Stimulated activated CD4-positive, alpha-beta T cell treated with anti-CD3 and anti-CD28 coated beads, Interleukin-4, amount 100 ng/mL, for 48 hours (primary cell): ENCODE measurements at places on chromosomes 5 and 9.
A peak's percentile ranks its signal among the peaks of the same experiment; 100 is the strongest.

DNA sequence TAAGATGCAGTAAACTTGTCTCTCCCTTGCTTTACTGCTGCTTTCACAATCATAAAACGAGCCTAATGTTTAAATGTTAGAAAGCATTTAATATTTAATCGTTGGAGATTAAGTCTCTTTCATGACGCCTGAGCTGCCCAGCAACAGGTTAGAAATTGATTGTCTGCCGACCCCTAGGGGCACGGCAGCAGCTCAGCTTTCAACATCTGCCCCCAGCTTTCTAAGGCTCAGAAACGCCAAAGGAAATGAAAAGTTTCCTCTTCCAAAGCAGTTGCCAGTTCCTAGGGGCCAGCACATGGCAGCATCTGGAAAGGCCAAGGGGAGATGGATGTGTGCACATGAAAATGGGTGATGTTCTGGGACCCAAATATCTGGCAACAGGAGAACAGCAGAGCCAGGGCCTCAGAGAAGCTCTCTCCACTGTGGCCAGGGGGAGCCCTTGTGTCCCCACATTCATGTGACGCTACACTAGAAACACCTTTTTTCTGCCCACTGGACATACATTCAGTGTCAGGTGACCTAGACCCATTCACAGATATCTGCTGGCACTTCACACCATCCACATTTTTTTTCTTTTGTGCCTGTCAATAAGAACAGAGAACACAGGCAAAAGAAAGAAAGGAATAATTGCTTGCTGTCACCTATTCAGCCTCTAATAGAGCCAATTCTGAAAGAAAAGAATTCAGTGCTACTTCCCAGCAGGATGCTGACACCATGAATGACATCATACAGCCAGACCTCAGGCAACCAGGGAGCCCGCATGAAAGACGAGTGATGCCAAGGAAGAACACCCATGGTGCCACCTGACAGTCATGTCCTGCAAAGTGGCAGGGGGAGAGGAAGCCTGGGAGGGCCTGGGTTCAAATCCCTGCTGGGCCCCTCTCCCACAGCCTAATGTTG, 205.0 kb upstream of the TAS2R1 start:
- no peak for DNase-seq

DNA sequence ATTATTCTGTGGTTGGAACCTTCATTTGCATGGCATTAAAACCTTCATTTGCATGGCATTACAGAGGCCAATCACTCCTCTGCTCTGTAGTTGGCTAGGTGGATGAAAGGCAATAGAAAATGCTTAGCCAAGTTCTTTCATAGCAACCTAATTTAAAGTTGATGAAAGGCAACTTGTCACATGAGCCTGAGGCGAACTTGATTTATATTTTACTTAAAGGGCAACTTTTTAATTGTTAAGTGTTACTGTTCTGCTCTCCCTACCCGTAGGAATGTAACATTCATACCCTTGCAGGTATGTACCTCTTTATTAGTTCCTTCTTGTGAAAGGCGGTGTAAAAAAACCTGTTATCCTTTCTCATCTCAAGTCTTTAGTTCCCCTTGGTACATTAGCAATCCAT, 7.9 kb upstream of the ERMP1 start:
- DNase-seq = no peak

GRCh38 chr9:119369680-119370366, 588 bp upstream of the BRINP1 start:
- no peak for DNase-seq

DNA sequence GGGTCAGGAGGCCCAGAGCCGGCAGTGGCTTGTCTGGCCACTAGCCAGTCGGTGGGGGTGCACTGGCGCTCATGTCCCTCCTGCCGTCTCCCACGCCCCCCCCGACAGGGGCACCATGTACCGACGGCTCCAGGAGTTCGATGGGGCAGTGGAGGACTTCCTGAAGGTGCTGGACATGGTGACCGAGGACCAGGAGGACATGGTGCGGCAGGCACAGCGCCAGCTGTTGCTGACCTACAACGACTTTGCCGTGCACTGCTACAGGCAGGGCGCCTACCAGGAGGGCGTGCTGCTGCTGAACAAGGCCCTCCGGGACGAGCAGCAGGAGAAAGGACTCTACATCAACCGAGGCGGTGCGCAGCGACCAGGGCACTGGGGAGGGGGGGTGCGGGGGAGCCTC, 8.1 kb downstream of the TTC16 start:
- DNase-seq = no peak

DNA sequence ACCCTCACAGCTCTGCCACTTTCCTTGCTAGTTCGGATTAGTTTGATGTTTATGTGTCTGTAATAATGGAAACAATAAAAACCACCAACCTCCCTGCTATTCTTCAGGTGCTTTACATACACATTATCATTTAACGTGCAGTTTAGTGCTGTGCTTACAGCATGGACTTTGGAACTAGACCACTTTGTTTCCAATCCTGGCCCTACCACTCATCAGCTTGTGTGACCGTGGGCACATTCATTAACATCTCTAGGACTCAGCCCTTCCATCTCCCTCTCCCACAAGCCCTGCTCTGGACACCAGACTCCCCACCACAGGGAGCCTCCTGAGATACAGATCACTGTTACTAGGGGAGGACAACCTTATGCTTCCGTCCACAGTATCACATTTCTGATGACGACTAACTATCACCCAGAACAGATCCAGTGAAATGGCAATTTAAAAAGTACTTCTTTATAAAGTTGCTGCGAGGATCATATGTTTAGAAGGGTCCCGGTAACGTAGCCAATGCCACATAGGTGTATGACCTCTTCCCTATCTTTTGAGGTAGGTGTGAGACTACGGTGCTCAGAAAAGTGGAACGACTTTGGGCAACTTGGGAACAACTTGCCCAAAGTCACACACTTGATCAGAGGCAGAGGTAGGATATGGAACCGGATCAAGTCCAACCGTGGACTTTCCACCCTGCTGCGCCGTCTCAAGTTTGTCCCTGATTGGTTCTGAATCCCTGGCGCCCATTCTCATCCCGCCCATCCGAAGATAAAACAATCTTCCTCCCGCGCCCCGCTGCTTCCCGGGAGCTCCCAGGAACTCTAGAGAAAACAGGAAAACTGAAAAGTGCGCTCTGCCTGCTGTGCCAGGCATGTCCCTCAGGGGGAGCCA, 132.4 kb upstream of the NIPBL start:
- DNase-seq = no peak

DNA sequence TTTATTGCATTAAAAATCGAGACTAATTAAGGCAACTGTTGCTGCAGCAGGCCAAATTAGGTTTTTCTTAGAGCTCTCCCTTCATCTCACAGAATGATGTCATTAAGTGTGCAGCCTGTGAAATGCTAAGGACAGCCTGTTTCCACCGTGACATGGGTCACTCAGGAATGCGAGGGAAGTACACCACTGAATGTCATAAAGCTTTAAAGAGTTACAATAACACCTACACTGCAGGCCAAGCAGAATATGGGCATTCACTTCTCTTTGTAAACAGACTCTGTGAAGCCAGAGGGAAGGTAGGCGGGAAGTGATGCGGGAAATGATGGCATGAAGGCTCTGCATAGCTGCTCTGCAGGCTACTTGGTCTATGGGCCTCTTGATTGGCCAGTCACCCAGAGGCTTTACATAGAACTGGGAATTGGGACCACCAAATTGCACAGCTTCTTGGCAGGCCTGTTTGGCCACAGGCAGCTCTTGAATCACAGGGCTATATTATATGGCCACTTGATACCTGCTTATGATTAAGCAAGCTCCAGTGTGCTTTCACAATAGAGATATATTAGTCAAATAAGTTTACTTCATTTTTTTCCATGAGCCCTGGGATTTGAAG, 28.4 kb upstream of the AOPEP start:
- no peak for DNase-seq

GRCh38 chr5:141359790-141360426, at the start of gene PCDHGB2:
PCDHGB2 (plus strand) TSS chr5:141359994; CDS start chr5:141360136, 142 bp downstream.
- DNase-seq = no peak

DNA sequence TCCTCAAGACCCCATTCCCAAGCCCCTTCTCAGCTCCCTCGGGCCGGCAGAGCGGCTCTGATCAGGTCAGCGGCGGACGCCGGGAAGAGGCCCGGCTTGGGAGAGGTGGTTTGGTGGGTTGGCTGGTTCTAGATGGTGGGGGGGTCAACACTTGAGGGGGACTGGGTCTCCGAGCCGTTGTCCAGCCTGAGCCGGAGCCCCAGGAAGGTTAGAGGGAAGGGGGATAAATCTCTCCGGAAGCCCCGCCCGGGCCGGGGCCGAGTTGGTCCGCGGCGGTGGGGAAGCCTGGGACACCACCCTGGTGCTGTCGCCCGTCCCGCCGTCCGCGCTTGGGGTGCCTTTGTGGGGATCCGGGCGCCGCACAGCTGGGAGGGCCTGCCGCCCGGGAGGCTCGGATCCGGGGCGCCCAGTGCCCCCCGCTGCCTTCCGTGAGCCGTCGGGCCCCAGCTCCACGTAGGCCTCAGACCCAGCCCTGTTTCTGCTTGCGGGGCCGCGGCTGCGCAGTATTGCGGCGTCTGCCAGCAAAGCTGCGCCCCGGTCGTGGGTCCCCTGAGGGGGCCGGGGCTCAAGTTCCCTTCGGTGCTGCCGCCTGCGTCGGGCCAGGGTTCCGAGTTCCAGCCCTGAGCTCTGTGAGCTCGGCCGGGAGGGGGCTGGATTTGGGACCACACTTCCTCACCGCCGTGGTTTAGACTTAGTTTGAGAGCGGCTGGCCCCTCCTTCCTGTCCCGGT, 542 bp upstream of the TRIM52 start:
- DNase-seq = peak; percentile 68

DNA sequence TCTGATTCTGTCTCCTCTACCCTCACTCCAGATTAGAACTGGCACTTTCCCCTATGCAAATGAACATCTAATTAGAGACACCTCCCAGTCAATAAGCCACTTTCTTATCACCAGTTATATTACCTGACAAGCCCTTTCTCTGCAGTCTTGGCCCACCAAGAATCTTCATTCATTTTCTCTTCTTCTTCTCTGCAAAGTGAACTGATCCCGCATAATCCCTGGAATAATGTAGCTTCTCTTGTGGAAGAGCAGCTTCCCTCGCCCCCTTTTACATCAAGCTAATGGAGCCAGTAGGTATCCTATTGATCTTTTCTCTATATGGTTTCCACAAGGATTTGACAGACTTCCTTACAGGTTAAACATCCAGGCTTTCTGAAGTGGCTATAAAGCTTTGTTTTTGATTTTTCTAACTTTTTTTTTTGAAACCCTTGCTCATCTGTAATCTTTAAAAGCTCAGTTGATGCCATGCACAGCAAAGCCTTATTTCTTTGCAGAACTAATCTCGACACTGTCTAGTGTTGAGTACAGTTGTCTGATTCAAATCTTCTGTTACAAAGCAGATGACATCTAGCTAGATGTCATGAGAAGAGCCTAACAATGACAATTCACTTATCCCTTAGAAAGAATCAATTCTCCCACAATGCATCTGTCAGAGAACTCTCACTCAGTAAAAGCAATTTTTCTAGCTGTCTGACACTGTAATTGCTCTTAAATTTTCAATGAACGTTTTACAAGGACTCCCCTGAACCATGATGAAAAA, 281.4 kb downstream of the ISL1 start:
- no peak for DNase-seq

- DNase-seq = no peak
These were observed 55.1 kb downstream of the ASS1 start for GRCh38 chr9:130499804-130500263.

GRCh38 chr9:4792054-4792571, 631 bp upstream of the RCL1 start:
- DNase-seq = no peak

GRCh38 chr9:112599732-112600131, 113.1 kb downstream of the KIAA1958 start:
- no peak for DNase-seq
